ENCODE measurements at places on chromosomes 5 and 9.

- no peak for DNase-seq
These were observed 17.6 kb downstream of the CD180 start for GRCh38 chr5:67178966-67179365.

DNA sequence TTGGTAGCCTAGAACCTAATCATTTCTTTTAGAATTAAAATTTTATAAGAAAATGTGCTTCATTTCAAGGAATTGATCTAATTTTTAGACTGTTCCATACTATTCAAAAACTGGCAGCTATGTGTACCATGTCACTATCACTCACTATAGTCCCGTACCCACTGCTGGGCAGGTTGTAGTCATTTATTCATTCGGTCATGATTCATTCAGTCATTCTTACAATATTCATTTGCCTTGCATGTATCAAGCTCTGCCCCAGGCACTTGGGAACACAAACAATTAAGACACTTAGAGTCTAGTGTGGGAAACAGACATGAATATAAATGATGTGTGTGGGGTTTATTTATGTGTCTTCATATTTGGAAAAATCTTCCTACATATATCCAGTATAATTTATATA is 26.4 kb downstream of the TDRD7 start:
- no peak for DNase-seq

GRCh38 chr5:77024490-77024889 is 5.7 kb upstream of the AGGF1 start:
- DNase-seq, result no peak

GRCh38 chr9:93642961-93643360 is 66.6 kb downstream of the PHF2 start:
- no peak for DNase-seq

DNA sequence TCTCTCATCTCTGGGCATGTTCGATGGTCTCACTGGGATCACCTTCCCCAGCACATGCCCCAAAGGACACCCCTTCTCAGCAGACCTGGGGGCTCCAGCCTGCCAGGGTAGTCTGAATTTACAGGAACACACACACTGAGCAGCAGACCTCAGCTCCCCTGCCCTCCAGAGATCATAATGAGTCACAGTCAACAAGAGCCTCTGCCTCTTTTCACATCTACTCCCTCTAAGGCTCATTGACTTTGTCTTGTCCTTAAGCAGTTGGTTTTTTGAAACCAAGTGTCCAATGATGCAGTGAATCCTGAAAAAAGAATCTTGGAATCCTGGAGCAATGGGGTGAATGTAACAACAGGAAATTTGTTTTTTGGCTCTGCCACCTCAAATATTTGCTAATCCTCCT is 20.8 kb downstream of the GABBR2 start:
- DNase-seq, result no peak

DNA sequence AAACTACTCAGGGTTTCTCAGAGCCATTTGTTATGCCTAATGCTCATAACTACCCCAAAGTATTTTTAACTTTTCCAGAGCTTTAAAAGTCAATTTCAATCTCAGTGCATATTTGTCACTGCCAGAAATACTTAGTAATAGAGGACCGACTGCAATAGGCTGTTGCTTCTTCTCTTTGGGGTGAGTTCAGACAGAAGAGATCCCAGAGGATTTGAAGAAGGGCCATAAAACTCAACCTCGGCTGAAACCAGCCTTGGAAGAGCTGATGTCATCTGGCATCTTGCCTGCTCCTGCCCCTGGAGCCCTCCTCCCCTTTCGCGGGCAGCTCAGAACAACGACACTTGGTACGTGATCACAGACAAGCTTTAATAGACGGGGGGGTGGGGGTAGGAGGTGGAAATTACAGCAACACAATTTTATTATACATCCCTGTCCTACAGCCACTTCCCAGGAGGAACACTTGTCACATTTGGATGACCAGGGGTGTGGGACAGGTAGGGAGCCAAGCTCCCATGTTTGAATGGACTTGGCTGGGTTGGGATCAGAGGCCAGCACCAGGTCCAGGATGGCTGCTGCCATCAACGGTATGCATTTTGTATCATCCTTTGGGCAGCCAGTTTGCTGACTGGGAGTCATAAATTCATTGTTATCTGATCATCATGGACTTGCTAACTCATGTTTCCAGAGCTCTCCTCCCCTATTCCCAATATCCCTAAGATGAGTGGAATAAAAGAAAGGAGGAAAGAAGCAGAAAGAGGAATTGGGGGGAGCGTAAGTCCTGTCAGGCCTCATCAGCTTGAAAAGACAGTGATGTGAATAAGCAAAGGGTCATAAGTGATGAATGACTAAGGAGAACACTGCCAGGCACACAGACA is 186.6 kb upstream of the PANK3 start:
- no peak for DNase-seq

GRCh38 chr9:131236161-131236560 is 40.1 kb downstream of the FAM78A start:
- DNase-seq, result no peak

DNA sequence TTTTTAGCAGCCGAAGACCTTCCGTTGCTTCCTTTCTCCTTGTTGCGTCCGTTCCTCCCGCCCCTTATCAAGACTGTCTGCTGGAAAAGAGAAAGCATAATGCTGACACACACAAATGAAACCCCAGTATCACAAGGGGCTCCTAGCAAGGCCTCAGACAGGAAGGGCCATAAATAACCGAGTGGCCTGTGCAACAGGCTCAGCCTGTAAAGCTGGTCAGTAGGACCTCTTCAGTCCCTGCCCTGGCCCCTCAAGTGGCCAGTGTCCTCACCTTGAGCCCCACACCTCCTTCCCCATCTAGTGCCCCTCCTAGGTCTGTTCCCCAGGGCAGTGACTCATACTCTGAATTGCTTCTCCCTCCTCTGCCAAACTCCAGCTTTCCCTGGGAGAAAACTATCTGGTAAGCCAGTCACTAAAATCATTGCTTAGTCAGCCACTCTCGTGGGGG is 174.6 kb upstream of the IL12B start:
- no peak for DNase-seq

GRCh38 chr9:26243726-26244125 is 565.5 kb upstream of the TUSC1 start:
- DNase-seq, result no peak

DNA sequence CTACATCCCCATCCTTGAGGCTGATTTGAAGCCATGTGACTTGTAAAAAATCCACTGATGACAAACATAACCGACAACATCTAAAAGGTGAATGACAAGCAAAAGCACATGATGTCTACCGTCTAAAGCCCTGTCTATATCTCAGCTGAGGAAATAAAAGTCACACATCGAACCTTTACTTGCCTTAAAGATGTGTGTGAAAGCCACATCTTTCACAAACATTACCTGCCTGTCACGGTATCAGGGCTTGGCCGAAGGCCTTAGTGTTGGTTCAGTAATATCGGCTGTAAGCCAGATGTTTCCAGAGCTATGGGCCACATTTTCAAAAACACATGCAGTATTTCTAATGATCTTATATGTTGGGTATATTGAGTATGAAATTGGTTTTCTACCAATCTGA is 125.8 kb downstream of the EFNA5 start:
- no peak for DNase-seq

- DNase-seq, result no peak
These were observed 23.0 kb upstream of the SLC6A3 start for GRCh38 chr5:1468247-1468612.

DNA sequence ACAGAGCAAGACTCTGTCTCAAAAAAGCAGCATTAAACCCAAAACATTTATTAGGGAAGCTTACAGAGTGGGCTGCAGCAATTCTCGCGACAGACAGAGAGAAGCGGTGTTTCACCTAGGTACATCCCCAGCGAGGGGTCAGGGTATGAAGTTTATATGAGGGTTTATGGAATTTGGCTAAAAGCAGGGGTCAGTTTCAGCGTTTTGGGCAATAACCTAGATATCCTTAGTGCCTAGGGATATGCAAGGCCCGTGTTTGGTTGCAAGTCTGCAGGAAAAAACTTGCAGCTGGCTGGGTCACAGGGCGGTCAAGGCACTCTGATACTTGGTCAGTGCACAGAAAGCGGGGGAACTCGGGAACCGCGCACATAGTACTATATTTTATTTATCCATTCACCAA is 649 bp upstream of the GLE1 start:
- DNase-seq, result no peak

DNA sequence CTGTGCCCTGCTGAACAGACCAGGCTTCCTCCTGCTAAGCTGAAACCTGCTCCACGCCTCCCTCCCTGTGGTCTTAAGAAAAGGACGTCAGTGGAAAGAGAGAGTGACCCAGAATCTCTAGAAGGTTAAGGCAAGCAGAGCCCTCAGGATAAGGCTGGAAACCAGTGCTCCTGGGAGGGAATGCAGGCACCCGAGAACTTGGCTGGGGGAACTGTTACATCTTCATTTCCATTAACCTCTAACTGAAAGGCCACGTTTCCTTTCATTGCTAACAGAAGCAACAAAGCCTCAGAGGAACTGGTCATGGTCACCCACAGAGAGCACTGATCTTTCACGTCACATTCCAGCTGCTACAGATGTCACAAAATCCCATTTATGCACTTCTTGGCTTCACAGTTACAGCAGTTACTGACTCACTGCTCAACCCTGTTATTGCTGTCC is 26.1 kb upstream of the AKNA start:
- no peak for DNase-seq

DNA sequence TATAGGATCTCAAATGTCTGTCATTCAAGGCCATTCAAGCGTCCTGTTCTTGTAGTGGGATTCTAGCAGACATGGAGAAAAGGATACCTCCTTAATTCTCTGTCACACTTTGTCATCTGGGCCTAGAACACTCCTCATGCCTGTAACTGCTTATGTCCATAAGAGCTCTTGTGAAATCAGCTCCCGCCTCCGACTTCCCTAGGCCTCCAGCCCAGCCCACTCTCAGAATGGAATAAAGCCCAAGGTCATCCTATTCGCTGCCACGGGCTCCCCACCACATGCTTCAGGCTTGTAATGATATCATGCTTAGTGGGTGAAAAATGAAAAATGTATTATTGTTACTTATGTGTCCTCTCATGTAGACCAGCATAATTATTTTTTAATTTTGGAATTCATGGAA is 632.5 kb downstream of the ISL1 start:
- DNase-seq, result no peak

All from NCI-H2081 (cell line).